CD4-positive, alpha-beta T cell treated with Interleukin-4 for 1 hour (primary cell): ENCODE measurements at places on chromosomes 1 and 21.

- no peak for DNase-seq
Measured at GRCh38 chr1:160748181-160748877, 9.3 kb downstream of the SLAMF7 start.

DNA sequence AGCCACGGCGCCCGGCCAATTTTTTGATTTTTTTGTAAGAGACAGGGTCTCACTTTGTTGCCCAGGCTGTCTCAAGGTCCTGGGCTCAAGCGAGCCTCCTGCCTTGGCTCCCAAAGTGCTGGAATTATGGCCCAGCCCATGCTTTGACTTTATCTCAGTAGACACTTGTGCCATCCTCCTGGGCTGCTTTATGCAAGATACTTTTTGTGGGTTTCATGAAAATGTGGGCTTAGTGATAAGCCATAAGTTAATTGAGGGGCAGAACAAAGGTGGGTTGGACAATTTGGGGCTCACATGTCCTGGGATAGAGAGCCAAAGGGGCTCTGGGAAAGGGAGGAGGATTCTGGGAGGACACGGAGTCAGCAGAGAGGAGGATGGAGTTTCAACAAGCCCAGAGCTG lies 22.0 kb downstream of the ALPL start:
- no peak for DNase-seq

DNA sequence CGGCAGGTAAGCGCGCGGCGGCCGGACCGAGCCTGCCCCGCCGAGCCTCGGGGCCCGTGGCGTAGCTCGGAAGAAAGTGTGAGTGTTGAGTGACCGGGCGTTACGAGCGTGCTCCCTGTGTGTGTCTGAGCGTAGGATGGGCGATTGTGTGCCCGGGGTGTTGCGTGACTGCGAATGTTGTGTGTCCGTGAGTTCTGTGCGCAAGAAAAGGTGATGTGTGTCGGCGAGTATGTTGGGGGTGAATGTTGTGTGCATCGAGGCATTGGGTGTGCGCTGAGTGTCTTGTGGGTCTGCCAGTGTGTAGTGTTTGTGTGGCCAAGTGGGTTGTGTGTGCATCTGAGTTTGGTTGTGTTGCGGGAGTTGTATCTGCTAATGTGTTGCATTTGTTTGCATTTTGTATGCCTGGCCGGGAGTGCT lies 398 bp downstream of the PTPRU start:
- no peak for DNase-seq

DNA sequence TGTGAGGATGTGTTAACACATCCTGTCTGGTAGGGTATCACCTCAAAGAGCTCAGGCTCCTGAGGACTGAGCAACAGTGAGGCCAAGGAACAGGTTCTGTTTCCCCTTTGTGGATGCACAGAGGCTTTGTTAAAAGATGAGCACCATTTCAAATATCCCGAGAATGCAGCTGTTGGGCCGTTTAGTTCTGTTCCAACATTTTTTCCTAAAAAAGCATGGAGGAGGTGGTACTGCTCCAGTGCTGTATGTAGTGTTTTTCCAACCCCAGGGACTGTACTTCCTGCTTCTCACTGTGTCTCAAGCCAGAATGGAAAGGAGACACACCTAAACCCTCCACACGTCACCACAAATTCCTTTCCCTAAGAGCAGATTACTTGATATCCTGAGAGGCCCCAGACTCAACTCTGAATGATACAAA lies 53.8 kb upstream of the BCL10 start:
- DNase-seq = no peak

GRCh38 chr1:179824265-179824664 lies 53.3 kb downstream of the TOR1AIP2 start:
- DNase-seq = no peak

DNA sequence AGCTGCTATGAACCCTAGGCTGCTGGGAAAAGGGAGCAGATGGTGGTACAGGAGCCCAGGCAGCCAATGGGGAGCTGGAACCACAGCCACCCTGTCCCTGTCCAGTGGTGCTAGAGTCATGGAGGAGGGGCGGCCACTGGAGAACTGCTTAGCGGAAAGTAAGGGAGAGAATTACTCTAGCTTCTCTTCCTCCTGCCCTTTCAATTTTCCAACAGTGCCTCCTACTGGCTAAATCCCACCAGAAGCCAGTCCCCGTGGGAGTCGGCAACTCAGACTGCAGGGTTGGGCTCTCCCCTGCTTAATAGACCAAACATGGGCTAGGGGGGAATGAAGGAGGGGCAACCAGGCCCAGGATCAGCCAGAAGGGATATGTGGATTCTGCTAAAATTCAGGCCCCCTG lies 154.5 kb downstream of the ACTL8 start:
- no peak for DNase-seq

DNA sequence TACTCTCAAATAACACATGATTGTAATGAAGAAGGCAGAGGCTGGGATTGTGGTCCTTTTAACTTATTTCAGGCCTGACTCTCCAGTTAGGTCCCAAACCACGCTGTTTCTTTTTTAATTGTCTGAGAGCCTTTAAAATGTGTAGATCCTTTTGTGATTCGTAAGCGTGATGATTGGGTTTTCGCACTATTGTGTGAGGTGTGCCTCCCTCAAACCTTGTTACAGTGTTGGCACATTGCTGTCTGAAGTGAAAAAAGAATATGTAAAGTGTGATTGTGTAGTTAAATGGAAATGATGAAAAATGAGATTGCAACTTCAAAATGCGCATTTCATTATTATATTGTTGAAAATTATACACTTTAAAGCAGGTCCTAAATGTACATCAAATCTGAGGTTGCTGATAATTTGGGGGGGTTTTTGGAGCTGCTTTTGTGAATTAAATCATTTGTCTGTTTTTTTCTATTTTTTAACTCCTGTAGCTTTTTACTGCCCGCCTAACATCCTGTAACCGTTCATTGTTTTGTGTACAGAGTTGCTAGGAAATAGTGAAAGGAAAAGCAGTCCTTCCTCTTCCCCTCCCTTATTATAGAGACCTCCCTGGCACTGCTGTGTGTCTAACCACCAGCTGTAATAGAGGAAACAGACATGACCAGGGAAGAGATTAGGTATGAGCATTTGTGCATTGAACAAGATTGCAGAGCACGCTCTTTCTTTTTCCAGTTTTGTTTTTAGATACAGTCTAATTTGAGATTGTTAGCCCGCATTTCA lies 43.3 kb downstream of the IARS2 start:
- no peak for DNase-seq

GRCh38 chr1:68332041-68332440 lies 99.7 kb upstream of the WLS start:
- no peak for DNase-seq

DNA sequence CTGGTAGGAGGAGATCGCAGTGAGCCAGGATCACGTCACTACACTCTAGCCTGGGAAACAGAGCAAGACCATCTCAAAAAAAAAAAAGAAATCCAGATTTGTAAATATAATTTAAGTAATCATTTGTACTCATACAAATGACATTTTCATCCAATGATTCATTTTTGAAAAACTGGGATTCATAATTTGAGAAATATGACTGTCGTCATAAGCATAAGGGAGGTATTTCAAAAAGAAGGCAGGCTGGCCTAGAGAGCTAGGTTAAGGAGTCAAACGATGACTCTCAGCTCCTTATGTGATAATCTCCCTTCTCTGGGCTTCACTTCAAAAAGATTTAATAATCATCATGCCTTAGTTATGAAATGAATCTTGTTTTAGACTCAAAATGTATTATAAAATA lies 2.3 kb downstream of the GART start:
- no peak for DNase-seq

- no peak for DNase-seq
Measured at GRCh38 chr1:223106856-223107255, 36.2 kb downstream of the TLR5 start.

- no peak for DNase-seq
Measured at GRCh38 chr21:46663754-46664153, 28.3 kb downstream of the PRMT2 start.
